ENCODE measurements at places on chromosomes 3 and 15.

DNA sequence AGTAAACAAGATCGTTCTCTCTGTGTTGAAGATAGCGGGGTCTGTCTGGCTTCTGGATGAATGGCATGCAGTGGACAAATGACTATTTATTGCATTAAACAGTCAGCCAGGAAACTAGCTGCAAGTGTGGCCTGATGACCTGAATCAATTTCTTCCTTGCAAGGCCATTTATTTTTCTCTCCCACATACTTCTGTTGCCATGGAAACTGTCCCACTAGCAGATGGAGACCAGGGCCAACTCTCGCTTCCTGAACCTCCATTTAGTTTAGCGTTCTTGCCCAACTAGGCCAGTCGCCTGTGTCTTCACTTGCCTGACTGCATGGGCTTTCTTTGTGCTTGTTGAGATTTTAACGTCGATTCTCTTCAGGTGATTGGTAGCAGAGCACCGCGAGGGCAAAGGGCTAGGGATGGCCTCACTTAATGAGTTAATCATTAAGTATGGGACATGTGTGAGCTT, 27.6 kb downstream of the LMCD1 start:
- DNase-seq, result no peak

DNA sequence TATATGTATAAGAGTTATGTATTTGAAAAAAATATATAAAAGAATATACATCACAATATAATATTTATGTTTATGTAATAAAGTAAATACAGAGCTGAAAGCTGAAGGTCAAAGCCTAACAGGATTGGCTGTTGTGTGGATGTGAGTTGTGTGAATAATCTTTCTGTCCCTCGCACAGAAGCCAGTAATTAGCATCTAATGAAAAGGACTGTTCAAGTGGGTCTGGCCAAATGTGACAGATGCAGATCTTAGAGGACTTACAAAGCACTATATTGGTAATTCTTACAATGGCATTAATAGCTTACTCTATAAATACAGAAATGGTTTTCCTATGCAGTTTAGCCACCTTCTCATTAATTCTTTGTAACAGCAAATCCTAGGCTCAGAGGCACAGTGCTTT, 2.4 kb downstream of the MKRN3 start:
- no peak for DNase-seq

DNA sequence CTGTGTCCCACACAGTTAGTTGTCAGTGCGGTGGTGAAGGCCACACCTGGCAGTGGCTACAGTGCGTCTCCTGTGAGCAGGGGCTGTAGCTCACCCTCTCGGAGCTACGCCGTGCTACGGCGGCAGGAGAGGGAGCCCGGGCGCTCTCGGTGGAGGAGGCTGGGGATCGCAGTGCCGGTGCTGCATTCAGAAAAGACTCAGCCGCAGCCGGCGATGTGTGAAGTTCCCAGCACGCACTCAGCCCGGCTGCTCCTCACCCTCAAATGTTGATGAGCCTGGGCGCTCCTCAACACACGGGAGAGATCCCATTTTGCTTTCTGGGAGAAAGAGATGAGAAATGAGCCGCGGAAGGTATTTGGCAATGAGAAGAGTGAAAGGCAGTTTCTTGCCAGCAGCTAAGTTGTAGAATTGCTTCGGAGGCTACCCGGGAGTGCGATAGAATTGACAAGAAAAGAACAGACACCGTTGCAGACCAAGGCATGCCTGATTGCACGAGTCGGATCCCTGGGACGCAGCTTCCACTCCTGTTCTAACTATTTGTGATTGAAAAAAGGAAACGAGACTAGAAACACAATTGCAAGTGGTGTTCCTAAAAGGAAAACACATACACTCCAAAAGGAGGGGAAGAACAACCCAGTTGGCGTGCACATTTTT, at the start of gene UNC13C:
UNC13C (plus strand) TSS at position 189 of the 654 bp plus-strand sequence. CDS start 34,463 bp downstream, outside the sequence.
- DNase-seq, result no peak

DNA sequence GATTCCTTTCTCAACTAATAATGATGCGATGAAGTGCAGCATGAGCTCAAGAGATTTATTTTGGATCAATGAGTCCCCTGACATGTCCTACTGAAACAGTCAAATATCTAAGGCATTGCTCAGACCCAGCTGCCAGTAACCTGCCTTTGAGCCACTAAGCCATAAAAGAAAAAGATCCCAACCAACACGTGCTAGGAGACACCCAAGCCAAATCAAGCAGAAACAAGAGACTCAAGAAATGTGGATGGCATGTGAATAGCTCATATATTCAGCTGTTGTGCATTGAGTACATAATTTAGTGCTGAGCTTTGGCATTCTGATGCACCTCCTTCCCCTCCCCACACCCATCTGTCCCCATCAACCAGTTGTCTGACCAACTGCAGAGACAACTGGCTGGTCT, 29.2 kb downstream of the GJD2 start:
- no peak for DNase-seq

DNA sequence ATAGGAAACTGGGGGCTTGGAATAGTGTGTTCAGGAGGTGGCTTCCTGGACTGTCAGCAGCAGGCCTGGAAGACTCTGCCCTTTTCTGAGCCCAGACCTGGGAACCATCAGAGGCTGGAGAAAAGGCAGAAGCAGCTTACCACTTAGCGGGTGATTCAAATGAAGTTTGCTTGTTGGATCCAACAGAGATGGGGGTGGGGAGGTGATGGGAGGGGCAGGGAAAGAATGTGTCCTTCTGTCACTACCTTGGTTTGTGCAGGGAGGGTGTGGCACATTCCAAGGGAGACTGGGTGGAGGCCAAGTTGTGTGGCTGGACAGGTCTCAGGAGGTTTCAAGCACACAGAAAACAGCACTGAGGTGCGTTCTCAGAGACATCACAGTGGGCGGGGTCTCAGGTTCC, 58.8 kb downstream of the TRAK1 start:
- DNase-seq, result no peak

DNA sequence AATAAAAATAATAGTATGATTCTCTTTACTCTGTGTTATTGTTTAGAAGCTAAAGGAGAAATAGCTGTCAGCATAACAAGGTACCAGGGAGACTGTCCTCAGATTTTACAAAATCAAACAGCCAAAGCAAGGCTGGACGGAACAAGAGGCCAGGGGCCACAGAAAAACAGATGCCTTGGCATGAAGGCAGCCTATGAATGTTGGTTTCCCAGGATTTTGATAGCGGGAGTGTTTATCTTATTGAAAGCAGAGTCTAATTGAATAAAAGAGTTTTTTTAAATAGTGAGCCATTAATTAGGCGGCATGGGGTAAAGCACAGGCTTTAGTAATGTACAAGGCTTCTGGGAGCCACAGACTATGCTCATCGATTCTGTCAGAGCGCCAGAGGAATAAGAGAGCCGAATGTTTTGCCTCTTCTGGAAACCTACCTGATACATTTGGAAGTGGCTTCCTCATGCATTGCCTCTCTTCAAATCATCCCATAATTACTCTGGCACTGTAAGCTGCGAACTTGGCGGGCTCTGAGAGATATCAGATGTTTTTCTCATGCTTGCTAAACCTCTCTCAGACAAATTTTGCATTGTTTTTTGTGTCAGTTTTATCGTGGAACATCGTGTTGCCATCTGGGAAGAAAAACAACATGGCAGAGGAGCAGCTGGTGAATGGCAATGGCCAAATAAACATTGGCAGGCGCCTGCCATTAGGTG, 30.4 kb upstream of the TMCO5A start:
- DNase-seq, result no peak

DNA sequence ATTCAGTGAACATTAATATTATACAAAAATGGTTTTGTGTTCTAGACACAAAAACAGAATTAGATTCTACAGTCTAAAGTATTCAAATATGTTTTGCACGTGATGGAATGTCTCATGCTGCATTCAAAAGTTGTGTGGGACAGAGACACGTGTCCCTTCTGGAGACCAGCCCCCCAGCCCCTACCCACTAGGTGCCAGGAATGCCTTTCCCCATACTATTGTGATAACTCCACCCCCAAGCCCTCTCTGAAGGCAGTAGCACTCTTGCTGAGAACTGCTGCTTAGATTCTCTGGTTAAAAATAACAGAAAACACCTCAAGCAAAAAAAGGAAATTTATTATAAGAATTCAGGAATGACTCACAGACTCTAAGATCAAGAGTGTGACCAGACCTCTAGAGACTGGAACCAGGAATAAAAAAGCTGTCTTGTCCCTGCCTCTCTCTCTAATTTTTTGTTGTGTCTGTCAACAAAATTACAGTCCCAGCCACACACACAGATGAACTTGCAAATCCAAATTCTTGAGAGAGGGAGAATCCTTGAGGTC, 57.7 kb downstream of the PXYLP1 start:
- DNase-seq, result no peak

GRCh38 chr3:134392336-134392983, 18.2 kb upstream of the AMOTL2 start:
- DNase-seq, result no peak

- no peak for DNase-seq
Measured at GRCh38 chr3:5014391-5014790, 35.2 kb downstream of the BHLHE40 start.

DNA sequence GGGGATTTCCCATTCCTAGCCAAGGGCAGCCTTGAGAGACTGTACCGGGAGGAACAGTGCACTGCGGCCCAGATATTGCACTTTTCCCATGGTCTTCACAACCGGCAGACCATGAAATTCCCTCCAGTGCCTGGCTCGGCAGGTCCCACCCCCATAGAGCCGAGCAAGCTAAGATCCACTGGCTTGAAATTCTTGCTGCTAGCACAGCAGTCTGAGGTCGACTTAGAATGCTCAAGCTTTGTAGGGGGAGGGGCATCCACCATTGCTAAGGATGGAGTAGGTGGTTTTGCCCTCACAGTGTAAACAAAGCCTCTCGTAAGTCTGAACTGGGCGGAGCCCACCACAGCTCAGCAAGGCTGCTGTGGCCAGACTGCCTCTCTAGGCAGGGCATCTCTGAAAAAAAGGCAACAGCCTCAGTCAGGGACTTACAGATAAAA, 156.3 kb downstream of the FRMD5 start:
- DNase-seq, result no peak

GRCh38 chr3:193241716-193242115, 694 bp downstream of the PLAAT1 start:
- no peak for DNase-seq

- DNase-seq, result no peak
Measured at GRCh38 chr3:126300761-126301481, 56.3 kb downstream of the KLF15 start.

- DNase-seq, result no peak
Measured at GRCh38 chr3:127744875-127745274, 72.1 kb downstream of the ABTB1 start.

- no peak for DNase-seq
Measured at GRCh38 chr15:61558172-61559136, 329.4 kb upstream of the RORA start.

- DNase-seq, result no peak
Measured at GRCh38 chr15:40949756-40950207, 3.5 kb upstream of the CHAC1 start.

DNA sequence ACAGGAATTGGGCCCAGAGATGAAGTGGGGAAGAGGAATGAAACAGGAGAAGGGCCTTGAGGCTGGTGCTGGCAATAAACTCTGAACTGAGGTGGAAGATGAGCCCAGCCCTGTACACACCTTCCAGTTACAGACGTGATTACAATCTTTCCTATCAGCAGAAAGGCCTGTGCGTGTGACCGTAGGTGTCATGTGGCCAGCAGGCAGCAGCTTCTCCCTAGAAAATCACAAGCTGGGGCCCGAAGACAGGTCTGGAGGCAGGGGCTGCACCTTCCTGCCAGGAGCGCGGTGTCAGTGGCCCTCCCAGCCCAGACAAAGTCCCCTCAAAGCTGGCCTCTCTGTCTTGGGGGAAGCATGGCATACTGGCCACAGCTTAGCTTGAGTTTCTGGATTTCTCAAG, 16.7 kb upstream of the PIGZ start:
- DNase-seq, result no peak

- peak; percentile 60 for DNase-seq
Measured at GRCh38 chr3:16511681-16512434, 1.6 kb downstream of the RFTN1 start.

DNA sequence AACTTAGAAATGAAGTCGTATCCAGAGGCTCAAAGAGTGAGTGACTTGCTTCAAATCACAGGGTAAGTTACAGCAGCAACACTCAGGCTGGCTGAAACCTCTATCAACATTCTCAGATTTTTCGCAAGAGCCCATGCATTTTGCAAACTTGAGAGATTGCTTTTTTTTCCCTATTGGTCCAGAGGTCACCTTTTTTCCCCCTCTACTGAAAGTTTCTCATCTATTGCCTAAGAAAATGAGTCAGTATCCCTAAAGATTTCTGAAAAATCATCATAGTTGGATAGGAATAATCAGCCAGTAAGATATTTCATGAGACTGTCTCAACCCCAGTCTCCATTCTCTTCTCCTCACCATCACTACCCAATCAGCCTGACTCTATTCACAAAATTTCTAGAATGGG, 410.6 kb downstream of the FOXP1 start:
- DNase-seq, result peak; percentile 16

DNA sequence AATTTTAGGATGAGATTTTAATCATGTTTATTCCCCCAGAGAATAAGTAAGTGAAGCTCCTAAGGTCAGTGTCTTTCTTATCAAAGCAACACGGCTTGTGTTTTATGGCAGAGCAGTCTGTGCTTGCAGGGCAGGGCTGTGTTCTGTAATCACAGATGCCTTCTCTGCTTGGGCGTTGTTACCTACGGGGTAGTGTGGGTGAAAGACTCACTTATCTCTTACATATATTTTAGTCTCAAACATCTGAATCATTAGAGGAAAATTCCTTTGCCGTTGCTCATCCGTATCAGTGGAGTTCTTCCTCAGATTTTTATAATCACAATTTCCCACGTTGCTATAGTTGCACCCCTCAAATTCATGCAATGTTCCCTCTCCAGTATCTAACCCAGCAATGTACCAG, 271.7 kb upstream of the MEIS2 start:
- DNase-seq, result no peak

DNA sequence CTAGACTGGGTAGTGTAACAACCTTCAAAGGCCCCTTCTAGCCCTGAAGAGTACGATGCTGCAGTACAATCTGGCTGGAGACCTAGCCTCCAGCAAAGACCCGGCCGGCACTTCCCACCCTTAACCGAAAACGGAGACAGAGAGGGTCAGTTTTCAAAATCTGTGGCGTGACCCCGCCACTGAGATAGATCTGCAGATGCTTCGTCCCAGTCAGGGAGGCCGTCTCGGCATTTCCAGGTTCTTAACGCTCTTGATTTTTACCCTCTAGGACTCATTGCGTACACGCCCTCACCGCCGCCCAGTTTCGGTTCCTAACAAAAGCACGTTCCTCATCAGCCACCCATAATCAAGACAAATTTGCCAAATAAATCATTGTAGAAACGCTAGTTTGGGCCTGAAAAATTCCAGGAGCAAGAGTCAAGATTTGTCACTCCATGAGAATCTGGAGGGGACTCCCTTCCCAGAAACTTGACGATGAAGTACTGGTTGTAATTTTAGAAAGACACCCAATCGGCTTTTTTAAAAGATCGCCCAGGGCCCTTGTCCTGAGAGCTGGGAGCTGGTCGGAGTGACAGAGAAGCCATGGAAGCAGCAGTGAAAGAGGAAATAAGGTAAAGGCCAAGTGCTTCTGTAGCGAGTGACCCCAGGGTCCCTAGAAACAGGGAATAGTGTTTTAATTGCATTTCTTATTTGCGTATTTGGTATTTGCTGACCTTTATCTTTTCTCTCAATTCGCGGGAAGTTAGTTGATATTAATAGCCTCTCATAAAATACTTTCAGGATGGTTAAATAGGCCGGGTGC, 868 bp upstream of the TMEM87A start:
- DNase-seq, result peak; percentile 20

Measured in AML-193 (cell line).